ENCODE measurements at places on chromosomes 6 and 20.

DNA sequence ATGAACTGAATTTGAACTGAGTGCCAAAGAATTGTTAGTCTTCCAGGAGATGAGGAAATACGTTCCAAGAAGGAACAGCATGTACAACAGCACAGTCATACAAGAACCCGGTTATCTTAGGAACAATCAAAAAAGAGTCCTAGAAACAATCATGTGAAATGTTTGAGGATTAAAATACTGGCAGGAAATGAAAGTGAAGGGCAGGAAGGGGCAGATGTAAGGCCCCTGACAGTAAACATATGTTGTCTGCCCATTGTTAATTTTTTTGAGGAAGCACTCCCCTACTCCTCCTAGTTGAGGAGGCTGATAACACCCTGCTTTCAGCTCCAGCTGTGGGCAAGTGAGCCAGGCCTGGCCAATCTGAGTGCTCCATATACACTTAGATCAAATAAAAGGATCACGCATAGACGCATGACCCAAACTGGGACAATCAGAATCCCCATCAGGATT is 220.9 kb downstream of the HACE1 start:
- no peak for DNase-seq

GRCh38 chr20:36519012-36519719 is 22.2 kb upstream of the MYL9 start:
- no peak for DNase-seq

- DNase-seq, result no peak
Measured at GRCh38 chr6:34238585-34239499, 2.2 kb downstream of the HMGA1 start.

DNA sequence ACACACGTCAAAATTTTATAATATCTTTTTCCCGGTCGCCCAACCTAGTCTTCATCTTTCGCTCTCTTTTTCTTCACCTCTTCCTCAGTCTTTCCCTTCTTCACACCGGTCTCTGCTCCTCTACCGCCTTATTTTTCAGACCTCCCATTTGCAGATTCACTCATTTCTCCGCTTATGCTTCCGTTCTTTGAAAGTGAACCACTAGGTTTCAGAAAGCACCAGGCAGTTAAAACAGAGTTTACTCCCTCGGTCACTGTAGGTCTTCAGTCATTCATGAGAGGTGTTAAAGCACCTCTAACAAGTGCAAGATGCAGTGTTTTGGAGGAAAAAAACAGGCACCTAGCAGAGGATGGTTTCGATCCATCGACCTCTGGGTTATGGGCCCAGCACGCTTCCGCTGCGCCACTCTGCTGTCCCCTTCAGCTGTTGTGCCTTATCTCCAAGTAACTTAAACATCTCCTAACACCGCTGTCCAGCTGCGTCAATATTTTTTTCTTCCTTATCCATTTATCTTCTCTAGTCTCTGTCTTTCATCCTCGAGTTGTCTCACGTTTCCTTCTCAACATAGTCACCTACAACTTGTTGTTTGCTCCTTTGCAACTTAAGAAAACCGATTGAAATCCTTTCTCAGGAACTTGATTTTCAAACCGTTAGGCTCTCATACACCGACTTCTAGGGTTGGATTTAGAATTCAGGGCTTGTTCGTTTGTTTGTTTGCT is 119.7 kb upstream of the ZNF184 start:
- no peak for DNase-seq

GRCh38 chr6:153090241-153090930 is 40.7 kb downstream of the RGS17 start:
- peak; percentile 13 for DNase-seq

DNA sequence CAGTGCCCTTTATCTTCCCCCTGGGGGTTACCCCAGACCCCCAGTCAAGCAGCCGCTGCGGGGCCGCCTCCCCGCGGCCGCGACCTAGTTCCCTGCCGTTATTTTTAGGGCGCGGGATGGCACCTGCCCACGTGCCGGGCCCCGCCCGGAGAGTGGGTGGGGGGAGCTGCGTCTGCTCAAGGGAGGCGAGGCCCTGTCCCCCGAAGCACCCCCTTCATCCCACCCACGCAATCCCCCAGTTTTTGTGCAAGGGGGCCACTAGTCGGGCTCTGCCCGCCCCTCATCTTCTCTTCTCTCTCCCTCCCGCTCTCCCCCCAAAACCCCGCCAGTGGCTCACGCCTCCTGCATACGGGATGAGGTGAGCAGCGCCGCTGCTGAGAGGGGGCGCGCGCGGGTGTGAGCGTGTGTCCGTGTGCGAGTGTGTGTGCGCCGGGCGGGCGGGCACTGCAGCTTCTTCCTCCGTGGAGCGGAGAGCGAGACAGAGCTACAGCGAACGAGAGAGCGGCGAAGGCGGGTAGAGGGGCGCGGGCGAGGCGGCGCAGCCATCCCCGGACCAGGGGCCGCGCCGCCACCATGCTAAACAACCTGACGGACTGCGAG is at the start of gene SLC12A5:
SLC12A5 (plus strand) TSS at position 444 of the 600 bp plus-strand sequence; CDS start at position 574, 130 bp downstream.
- DNase-seq, result no peak

DNA sequence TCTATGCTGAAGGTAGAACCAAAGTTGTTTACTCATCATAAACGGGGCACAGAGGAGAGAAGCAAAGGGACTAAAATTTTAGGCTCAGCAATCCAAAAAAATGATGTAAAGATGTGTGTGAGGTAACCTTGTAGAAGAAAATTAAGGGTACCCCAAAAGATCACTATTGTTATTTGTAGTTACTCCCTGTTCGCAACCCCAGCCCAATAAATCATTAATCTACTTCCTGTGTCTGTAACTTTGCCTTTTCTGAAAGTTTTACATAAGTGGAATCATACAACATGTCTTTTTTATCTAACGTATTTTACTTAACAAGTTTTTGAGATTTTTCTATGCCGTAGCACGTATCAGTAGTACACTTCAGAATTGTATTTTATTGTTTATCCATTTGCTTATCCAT is 1114.8 kb upstream of the GJE1 start:
- DNase-seq, result no peak

- DNase-seq, result no peak
Measured at GRCh38 chr6:43917878-43918382, 147.9 kb downstream of the VEGFA start.
